Inflammatory macrophage treated with lipopolysaccharide for 1 hour (primary cell): ENCODE measurements at places on chromosomes 5 and 9.

- no peak for DNase-seq
Measured at GRCh38 chr9:32854271-32854670, 70.9 kb downstream of the TMEM215 start.

DNA sequence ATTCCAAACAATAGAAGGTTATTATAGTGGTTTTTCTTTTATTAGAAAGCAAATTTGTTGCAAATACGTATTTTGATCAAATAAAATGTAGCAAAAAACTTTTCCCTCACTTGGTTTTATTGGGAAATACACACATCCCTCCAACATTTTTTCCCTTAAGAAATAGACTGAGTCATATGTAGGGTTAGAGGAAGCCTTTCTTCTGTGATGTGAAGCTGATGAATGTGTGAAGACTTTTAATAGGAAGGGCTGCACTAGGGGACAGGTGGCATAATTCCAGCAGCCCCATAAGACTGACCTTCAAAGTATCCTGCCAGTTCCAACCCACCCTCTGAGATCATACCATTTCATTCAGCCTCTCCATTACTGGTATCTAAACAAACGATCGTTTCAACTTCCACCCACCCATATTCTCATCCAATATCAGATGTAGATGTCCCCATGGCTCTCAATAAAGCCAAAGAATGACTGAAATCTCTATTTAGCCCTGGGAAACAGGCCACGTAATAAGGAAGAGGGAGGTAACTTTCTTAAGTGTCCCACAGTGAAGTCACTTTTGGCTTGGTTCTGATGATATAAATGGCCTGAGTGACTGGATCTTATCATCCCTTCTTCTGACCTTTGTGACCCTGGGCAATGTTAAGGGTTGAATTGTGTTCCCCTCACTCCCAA lies 64.7 kb upstream of the LPAR1 start:
- DNase-seq = peak; percentile 12

GRCh38 chr5:148388696-148389095 lies 4.9 kb downstream of the FBXO38 start:
- no peak for DNase-seq

DNA sequence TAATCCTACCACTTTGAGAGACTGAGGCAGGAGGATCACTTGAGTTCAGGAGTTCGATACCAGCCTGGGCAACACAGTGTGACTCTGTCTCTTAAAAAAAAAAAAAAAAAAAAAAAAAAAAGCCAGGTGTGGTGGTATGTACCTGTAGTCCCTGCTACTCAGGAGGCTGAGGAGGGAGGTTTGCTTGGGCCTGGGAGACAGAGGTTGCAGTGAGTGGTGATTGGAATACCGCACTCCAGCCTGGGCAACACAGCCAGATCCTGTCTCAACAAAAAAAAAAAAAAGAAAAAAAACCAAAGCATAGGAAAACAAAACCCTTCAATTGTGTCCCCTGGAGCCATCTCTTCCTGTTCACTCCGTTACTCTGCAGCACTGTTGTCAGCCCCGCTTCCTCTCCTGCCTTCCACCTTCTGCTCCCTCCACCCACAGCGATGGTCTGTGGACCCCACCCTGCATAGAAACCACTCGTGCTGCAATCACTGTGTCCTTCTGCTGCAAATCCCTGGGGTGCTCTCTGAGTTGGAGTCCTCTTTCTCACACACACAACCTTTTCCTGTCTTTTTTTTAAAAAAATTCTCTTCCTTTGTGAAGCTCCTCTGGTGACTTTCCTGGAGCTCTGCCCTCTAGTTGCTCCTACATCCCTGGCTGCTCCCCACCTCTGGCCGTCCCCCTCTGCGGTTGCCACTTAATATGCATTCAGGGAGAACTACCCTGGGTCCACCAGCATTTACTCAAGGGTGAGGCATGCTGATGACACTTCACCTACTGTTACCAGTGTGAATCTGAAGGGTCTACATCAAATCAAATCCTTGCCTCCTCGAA lies 22.2 kb downstream of the CCT5 start:
- DNase-seq = no peak

DNA sequence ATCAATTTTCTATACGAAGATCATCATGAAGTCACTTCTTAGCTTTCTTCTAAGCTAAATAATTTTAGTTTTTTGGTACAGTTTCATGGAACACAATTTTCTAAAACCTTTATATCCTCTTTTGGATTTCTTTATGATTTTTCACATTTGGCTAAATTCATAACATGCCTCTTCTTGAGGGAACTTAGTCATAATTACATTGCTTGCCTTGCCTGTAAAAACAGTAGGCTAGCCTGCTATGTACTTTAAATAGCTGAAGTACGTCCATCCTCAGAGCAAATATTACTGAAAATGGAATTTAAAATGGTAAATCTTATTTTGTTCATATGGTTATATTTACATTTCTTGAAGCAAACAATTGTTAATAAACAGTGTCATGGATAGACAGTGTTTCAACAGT lies 225.0 kb downstream of the VPS13A start:
- no peak for DNase-seq

- no peak for DNase-seq
Measured at GRCh38 chr5:67774786-67775185, 440.8 kb upstream of the PIK3R1 start.

GRCh38 chr5:80597500-80597899 lies 27.4 kb upstream of the ANKRD34B start:
- DNase-seq = no peak

GRCh38 chr5:158233735-158234322 lies 374.9 kb upstream of the CLINT1 start:
- peak; percentile 22 for DNase-seq

GRCh38 chr9:83106263-83106662 lies 43.3 kb upstream of the RASEF start:
- DNase-seq = no peak

- no peak for DNase-seq
Measured at GRCh38 chr9:18676525-18676924, 202.6 kb downstream of the ADAMTSL1 start.

DNA sequence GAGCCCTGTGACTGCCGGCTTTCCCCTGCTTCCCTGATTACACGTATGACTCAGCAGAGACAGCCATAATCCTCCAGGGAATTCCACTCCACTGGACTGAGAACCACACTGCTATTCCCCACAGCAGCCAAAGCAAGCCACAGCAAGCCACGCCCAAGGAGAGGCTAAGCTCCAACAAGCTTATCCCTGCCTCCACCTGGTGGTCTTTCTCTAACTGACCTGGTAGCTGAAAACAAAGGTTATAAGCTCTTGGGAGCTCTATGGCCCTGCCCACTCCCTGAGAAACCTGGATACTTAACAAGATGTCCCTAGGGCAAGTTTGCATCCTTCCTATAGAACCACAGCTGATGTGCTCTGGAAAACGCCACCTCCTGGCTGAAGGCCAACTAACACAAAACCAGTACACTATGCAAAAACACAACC lies 613.7 kb upstream of the CDH18 start:
- no peak for DNase-seq

DNA sequence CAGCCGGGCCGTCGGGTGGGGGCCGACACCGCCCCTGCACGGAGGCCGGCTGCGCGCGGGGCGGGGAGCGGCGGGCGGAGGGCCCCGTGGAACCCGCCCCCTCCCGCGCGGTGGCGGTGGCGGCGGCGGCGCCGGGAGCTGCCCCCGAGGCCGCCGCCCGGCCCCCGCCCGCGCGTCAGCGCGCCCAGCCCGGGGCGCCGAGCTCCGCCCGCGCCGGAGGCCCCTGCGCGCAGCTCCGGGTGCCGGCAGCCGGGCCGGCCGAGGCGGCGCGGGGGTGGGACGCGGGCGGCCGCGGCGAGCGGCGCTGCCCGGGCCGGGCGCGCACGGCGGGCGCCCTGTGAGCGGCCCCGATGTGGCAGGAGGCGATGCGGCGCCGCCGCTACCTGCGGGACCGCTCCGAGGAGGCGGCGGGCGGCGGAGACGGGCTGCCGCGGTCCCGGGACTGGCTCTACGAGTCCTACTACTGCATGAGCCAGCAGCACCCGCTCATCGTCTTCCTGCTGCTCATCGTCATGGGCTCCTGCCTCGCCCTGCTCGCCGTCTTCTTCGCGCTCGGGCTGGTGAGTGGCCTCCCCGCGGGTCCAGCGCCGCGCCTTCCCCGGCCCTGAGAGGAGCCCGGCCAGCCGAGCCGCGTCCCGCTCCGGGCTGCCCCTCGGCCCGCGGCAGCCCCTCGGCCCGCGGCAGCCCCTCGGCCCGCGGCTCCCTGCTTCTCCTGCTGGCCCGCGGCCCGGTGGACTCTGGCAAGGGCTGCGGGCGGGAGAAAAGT lies at the start of gene ADCY2:
Gene ADCY2 (plus strand): TSS at position 192 of the 766 bp plus-strand sequence. CDS start 159 bp downstream, at position 351.
- DNase-seq = no peak

- no peak for DNase-seq
Measured at GRCh38 chr9:134209731-134210311, 45.5 kb upstream of the RNU6ATAC start.

GRCh38 chr9:118215549-118215948 lies 511.3 kb downstream of the TLR4 start:
- no peak for DNase-seq

GRCh38 chr5:17103461-17103860 lies 114.0 kb upstream of the BASP1 start:
- DNase-seq = peak; percentile 40

GRCh38 chr5:118611332-118611945 lies 376.9 kb downstream of the DTWD2 start:
- peak; percentile 4 for DNase-seq

DNA sequence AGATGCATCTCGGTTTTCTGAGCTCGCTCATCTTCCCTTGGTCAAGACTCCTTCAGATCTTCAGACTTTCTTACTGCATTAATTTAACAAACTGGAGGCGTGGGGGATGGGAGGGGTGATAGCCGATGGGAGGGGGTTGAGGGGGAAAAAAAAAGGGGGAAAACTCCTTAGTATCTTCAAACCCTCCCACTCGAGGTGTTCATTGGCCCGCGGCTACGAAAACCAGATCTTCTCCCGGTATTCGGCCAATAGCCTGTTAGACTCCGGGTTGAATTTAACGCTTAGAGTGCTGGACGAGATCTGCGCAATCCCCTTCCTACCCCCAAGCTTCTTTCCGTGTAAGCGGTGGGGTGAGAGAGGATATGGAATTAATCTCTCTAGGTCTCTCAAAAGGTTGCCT lies 689 bp upstream of the GLRA1 start:
- no peak for DNase-seq

- no peak for DNase-seq
Measured at GRCh38 chr5:154000703-154001102, 38.0 kb downstream of the FAM114A2 start.

DNA sequence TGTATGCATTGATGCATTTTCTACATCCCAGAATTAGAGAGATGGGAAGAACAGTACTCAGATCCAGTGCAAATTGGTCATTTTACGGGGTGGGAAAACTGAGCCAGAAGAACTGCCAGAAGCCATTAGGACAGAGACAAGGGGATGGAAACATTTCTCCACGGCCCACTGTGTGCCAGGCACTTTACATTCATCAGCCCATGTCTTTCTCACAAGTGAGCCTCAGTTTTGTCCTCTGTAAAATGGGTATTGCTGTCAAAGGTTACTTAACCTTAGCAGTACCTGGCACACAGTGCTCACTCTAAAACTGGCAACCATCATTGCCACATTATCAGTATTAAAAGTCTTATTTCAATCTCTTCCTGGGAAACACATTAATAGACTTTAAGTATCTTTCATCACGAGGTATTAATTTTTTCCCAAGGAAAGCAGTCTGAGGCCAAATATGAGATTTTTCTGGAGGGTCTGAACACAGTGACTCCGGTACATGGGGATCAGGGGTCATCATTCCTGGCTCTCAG lies 5.2 kb downstream of the DUSP1 start:
- no peak for DNase-seq

GRCh38 chr5:141876628-141877355 lies 1.4 kb downstream of the PCDH1 start:
- DNase-seq = no peak

DNA sequence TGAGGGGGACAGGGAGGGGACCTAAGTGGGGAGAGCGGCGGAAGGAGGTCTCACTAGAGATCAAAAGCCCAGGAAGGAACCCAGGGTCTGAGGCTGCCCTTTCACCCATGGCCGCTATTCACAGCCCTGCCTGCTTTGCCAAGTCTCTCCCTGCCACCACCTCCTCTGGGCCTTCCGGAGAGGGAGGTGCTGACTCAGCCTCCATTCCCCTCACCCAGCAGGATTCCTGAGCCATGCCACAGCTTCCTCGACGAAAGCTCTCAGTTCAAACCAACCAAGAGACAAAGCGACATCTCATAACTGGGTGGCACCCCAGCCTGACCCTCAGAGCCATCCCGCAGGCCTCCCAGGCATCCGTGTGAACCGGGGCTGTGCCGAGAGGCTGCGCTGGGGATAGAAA lies 36.7 kb downstream of the PAX5 start:
- DNase-seq = no peak

GRCh38 chr9:97987487-97987886 lies 4.3 kb downstream of the ANP32B start:
- DNase-seq = no peak

GRCh38 chr5:87361031-87361445 lies 51.7 kb downstream of the CCNH start:
- no peak for DNase-seq

- no peak for DNase-seq
Measured at GRCh38 chr9:126543490-126543889, 70.2 kb upstream of the LMX1B start.

DNA sequence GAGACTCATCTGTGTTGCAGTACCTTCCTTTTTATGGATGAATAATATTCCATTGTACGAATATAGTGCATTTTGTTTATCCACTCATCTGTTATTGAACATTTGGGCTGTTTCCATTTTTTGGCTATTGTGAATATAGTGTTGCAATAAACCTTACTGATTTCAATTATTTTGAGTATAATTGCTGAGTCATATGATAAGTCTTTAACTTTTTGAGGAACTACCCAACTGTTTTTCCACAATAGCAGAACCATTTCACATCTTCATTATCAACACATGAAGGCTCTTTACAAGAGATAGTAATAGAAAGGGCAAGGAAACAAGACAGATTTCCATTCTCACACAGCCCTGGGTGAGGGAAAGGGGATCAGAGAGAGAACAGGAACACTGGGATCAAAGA lies 329.2 kb downstream of the RAB3C start:
- DNase-seq = peak; percentile 17

GRCh38 chr5:107072440-107072839 lies 598.3 kb downstream of the EFNA5 start:
- no peak for DNase-seq

- DNase-seq = no peak
Measured at GRCh38 chr5:135249658-135250057, 149.4 kb downstream of the MACROH2A1 start.

DNA sequence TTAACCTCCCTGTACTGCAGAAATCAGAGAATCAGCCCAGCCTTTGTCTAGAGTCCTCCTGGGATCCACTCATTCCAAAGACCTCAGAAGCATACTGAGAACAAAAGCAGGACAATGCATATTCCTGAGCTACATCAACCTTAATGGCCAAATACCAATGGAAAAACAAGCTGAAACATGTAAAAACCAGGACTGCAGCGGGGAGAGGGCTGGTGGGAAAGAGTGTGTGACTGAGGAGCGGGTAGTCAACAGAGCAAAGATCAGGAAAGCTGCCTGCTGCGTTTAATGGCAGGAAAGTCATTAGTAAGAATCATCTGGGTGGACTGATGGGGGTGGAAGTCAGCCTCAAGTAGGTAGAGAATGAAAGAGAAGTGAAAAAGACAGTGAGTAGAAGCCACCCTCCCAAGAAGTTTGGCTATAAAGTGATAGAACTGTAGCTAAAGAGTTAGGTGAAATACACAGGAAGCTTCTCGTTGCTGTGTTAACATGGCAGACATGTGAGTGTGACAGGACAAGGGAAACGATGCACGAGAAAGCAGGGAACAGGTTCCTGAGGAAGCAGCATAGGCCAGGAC lies 88.1 kb downstream of the OTULIN start:
- DNase-seq = no peak

- DNase-seq = no peak
Measured at GRCh38 chr5:1390861-1391600, 46.1 kb upstream of the CLPTM1L start.

- DNase-seq = no peak
Measured at GRCh38 chr9:135263511-135263910, 176.0 kb downstream of the OLFM1 start.
